Aorta (tissue), 5 donors: ENCODE measurements at places on chromosomes 16 and 17. TPM values are rescaled to one million over a fixed set of nuclear protein-coding genes. Genes with fewer than 3 reads are reported as not detected.

- no peaks in the 10 kb centered on the region for H3K27me3 ChIP-seq
- H3K36me3 ChIP-seq, result no peaks in the 10 kb centered on the region
- DNase-seq, result no peak
- no peaks in the 10 kb centered on the region for H3K4me1 ChIP-seq
- H3K27ac ChIP-seq, result no peak overlapping the region
- H3K4me3 ChIP-seq, result no peak overlapping the region
Measured at GRCh38 chr16:19356024-19356952, 61.4 kb upstream of the TMC5 start.

DNA sequence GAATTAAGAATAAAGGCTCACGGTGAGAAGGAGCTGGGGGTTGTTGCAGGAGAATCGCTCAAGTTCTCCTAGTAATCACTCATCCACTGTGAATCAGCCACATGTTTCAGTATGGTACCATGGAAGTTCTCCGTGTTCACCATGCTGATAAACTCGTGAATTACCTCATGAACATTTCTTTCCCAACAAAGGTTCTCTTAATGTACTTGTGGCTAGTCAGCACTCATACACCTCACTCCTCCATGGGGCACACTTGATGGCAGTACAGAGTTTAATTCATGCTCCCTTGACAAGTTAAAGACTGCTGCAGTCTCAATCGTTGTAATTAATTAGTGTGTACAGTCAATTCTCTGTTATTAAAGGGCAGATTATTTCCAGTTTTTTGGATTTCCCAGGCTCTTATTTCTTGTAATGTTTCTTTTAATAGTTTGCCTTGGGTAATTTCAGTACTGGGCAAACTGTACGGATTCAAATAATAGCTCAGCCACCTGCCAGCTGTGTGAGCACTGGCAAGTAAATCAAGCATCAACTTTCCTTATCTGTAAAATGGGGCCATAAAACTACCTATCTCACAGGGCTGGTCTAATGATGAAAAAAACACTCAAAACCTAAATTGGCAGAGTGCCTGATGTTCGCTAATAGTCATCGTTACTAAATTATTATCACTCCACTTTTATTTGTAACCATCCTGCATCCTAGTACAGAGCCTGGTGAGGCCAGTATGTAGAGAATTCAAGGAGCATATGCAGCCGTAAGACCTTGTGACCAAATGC lies 6.1 kb downstream of the GOT2 start:
- H3K27me3 ChIP-seq, result no peaks in the 10 kb centered on the region
- no peak overlapping the region for H3K27ac ChIP-seq
- no peaks in the 10 kb centered on the region for H3K36me3 ChIP-seq
- H3K4me3 ChIP-seq, result no peak overlapping the region
- no peak for DNase-seq

The LITAFD gene
- total RNA-seq, result not detected

The CX3CL1 gene
- total RNA-seq, result 45.5 TPM

GRCh38 chr16:53209877-53210276 lies 155.1 kb downstream of the CHD9 start:
- DNase-seq, result no peak
- H3K27me3 ChIP-seq, result no peaks in the 10 kb centered on the region
- no peak overlapping the region for H3K27ac ChIP-seq
- H3K4me1 ChIP-seq, result no peaks in the 10 kb centered on the region

The JPH3 gene
- total RNA-seq, result 0.26 TPM

The TPSG1 gene
- not detected for total RNA-seq

- peaks cover 2% of the 10 kb centered on the region for H3K27me3 ChIP-seq
- no peak overlapping the region for H3K4me3 ChIP-seq
- no peaks in the 10 kb centered on the region for H3K36me3 ChIP-seq
- no peak overlapping the region for H3K27ac ChIP-seq
Measured at GRCh38 chr17:54259476-54259875, 436.7 kb downstream of the KIF2B start.

DNA sequence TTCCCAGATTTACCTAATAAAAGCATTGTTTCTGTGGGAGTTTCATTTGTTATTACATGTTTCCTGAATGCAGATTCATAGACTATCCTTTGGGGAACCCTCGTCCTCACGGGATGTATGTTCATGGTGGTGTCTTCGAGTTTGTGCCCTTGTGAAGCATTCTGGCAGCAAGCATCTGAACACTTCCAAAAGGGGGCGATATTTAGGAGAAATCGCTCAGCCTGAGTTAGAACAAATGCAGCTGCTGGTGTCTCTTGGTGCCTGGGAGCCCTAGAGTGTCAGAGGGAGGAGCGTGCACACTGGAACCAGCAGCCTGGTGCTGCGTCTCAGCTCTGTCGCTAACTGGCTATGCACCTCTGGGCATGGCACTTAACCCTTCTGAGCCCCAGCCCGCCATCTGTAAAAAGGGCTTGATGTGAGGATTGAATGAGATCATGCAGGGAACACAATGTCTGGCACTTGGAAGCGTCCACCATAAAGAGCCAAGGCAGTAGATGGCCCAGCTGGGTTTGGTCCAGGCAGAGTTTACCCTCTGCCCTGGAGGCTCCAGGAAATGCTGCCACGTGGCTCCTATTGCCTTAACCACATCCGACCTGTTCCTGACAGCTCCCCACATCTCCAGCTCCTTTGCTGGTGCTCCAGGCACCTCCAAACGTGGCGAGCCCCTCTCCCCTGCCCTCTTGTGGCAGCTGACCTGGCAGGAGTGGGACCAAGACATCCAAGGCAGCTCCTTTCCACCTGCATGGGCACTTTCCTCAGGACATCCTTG lies 25.0 kb upstream of the C16orf78 start:
- H3K27me3 ChIP-seq, result no peaks in the 10 kb centered on the region
- no peaks in the 10 kb centered on the region for H3K36me3 ChIP-seq
- no peaks in the 10 kb centered on the region for H3K4me1 ChIP-seq

GRCh38 chr17:81527591-81528383 lies at the start of gene FSCN2:
FSCN2 (plus strand) TSS chr17:81528377; CDS start chr17:81528532, 155 bp downstream.
- no peaks in the 10 kb centered on the region for H3K36me3 ChIP-seq
- H3K27me3 ChIP-seq, result no peaks in the 10 kb centered on the region
- H3K27ac ChIP-seq, result no peak within 1 kb of the TSS
- no peak within 1 kb of the TSS for H3K4me3 ChIP-seq
- DNase-seq, result no peak

- peaks cover 6% of the 10 kb centered on the region for H3K4me1 ChIP-seq
- H3K36me3 ChIP-seq, result no peaks in the 10 kb centered on the region
- H3K4me3 ChIP-seq, result peak within 1 kb of the TSS; percentile 31
Measured at GRCh38 chr17:41786227-41787020, at the start of gene JUP. JUP (minus strand) TSS chr17:41786711; CDS start chr17:41771854, 14,857 bp downstream.

The MYL11 gene
- not detected for total RNA-seq

The CACNG3 gene
- total RNA-seq, result not detected

The DOC2B gene
- total RNA-seq, result 35.3 TPM

DNA sequence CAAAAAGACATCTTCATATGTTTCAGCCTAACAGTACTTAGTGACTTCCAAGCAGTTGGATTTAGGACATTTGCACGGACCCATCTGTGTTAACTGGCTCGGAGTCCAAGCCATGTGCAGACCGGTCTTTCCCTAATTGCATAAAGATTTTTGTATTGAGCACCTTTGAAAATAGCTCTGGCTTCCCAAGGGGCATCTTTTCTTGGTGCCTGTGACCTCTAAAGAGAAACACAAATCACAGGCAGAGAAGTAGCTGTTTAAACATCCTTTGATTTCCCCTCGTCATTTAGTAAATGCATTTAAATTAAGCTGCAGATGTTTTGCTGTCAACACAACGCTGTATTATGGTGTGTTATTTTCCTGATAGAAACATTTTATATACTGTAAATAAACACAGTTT lies 288.2 kb upstream of the SALL1 start:
- no peaks in the 10 kb centered on the region for H3K36me3 ChIP-seq
- H3K27ac ChIP-seq, result no peak overlapping the region
- no peak for DNase-seq
- H3K4me3 ChIP-seq, result no peak overlapping the region
- H3K27me3 ChIP-seq, result no peaks in the 10 kb centered on the region

The RGS11 gene
- 35.2 TPM for total RNA-seq

The CA5A gene
- total RNA-seq, result not detected

The HP gene
- 83.0 TPM for total RNA-seq

DNA sequence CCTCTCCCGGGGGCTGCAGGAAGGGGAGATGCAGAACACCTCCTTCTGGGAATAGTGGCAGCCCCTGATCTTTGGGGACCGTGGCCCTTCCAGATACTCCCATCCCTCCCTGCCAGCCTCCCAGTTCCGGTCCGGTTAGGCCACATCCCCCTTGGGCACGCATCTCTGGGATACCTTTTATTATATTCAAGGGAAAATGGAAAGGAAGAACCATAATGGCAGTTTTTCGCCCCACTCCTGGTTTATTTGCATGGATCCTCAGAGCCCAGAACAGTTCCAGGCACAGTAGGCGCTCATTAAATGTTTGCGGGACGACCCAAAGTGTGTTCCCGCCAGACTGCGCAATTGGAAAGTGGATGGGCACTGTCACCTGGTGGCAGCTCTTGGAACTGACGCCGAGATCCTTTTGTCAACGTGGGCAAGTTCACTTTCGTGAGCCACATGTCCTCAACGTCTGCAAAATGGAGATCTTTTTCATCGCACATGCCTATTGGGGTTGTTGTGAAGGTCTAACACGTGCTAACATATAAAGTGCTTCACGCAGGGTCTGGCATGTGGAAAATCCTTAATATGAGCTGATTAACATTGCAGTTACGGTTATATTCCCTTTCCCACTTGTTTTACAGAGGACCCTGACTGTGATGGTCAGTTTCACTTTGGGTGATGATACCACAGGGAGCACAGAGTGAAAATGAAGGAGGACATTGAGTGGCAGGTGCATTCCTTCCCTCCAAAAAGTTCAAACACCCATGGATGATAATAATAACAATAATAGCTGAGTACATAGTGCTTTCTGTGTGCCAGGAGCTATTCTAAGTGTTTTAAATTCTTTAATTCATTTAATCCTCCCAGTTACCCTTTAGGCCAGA lies 1.7 kb upstream of the GPRC5B start:
- no peaks in the 10 kb centered on the region for H3K36me3 ChIP-seq
- DNase-seq, result peak; percentile 93
- no peaks in the 10 kb centered on the region for H3K27me3 ChIP-seq
- H3K27ac ChIP-seq, result no peak overlapping the region
